Esophagus muscularis mucosa (tissue), 4 donors: ENCODE measurements at places on chromosomes 6 and 20. TPM values are rescaled to one million over a fixed set of nuclear protein-coding genes. Genes with fewer than 3 reads are reported as not detected.
A peak's percentile ranks its signal among the peaks of the same experiment; 100 is the strongest.

Gene HLA-DRB1
- 46.3 TPM for total RNA-seq

Gene CGA
- not detected for total RNA-seq

Gene SIRPB1
- under 0.01 TPM for total RNA-seq

Gene C20orf204
- total RNA-seq, result 0.42 TPM

- no peak for DNase-seq
- H3K4me3 ChIP-seq, result no peak overlapping the region
- peaks cover 15% of the 10 kb centered on the region for H3K4me1 ChIP-seq
- no peaks in the 10 kb centered on the region for H3K36me3 ChIP-seq
These were observed 219.5 kb downstream of the HACE1 start for GRCh38 chr6:104640150-104640700.

- H3K4me3 ChIP-seq, result no peak overlapping the region
- no peak overlapping the region for H3K27ac ChIP-seq
- H3K36me3 ChIP-seq, result no peaks in the 10 kb centered on the region
- DNase-seq, result no peak
- H3K4me1 ChIP-seq, result no peaks in the 10 kb centered on the region
These were observed 74.9 kb upstream of the SMLR1 start for GRCh38 chr6:130752267-130752666.

- H3K36me3 ChIP-seq, result peaks cover 8% of the 10 kb centered on the region
- peak overlapping the region; percentile 71 for H3K27ac ChIP-seq
- no peaks in the 10 kb centered on the region for H3K27me3 ChIP-seq
- H3K4me3 ChIP-seq, result peak overlapping the region; percentile 48
- H3K4me1 ChIP-seq, result peaks cover 33% of the 10 kb centered on the region
These were observed 120.9 kb downstream of the COL12A1 start for GRCh38 chr6:75084872-75085381.

GRCh38 chr6:75203721-75204120, 2.1 kb downstream of the COL12A1 start:
- DNase-seq, result no peak
- H3K36me3 ChIP-seq, result no peaks in the 10 kb centered on the region
- H3K27me3 ChIP-seq, result no peaks in the 10 kb centered on the region
- H3K27ac ChIP-seq, result peak overlapping the region; percentile 93
- H3K4me3 ChIP-seq, result peak overlapping the region; percentile 85
- H3K4me1 ChIP-seq, result peaks cover 74% of the 10 kb centered on the region

DNA sequence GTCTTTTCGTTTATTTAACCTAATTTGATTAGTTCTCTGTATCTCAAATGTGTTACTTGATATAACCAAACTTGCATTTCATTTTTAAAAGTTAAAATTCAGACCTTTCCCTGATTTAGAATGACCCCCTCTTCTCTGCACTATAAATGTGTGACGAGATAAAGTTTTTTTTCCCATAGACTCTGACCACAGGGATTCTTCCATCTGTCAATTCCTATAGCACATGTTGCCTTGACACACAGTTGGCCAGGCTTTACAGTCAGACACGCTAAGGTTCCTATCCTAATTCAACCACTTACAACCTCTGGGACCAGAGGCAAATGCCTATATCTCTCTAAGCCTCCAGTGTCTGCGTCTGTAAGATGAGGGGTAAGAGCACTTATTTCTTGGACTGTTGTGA, 40.6 kb downstream of the KCNS1 start:
- no peak for DNase-seq
- no peak overlapping the region for H3K27ac ChIP-seq
- no peaks in the 10 kb centered on the region for H3K4me1 ChIP-seq
- H3K27me3 ChIP-seq, result no peaks in the 10 kb centered on the region
- H3K36me3 ChIP-seq, result peaks cover 4% of the 10 kb centered on the region

GRCh38 chr20:6044115-6044514, 9.7 kb downstream of the LRRN4 start:
- no peak overlapping the region for H3K27ac ChIP-seq
- DNase-seq, result no peak
- peaks cover 35% of the 10 kb centered on the region for H3K36me3 ChIP-seq
- no peaks in the 10 kb centered on the region for H3K27me3 ChIP-seq

- DNase-seq, result no peak
- no peaks in the 10 kb centered on the region for H3K27me3 ChIP-seq
- peak overlapping the region; percentile 50 for H3K27ac ChIP-seq
- H3K4me1 ChIP-seq, result peaks cover 34% of the 10 kb centered on the region
These were observed 304.3 kb downstream of the HDGFL1 start for GRCh38 chr6:22873513-22874136.
